Dermis lymphatic vessel endothelial cell (primary cell): ENCODE measurements at places on chromosomes 2 and 18. TPM values are rescaled to one million over a fixed set of nuclear protein-coding genes. Genes with fewer than 3 reads are reported as not detected.

Gene SP140L
- total RNA-seq: 5.5 and 6.0 TPM in 2 replicates

Gene TGFA
- 7.1 and 12.2 TPM in 2 replicates for total RNA-seq

Gene ASXL3
- under 0.01 and 0.17 TPM in 2 replicates for total RNA-seq

Gene RAB31
- total RNA-seq: 76.2 and 154 TPM in 2 replicates

Gene UXS1
- 16.0 and 20.5 TPM in 2 replicates for total RNA-seq

Gene EPHA4
- 0.17 and 0.54 TPM in 2 replicates for total RNA-seq

Gene LRP2
- under 0.01 TPM in 2 replicates for total RNA-seq

Gene MGAT4A
- 3.5 and 6.8 TPM in 2 replicates for total RNA-seq

Gene PAX3
- under 0.01 and 0.33 TPM in 2 replicates for total RNA-seq

Gene CYRIA
- total RNA-seq: 33.6 and 46.8 TPM in 2 replicates

Gene GALNT14
- 0.11 TPM in 1 of 2 replicates, not detected in the other for total RNA-seq

Gene MREG
- total RNA-seq: 1.1 TPM in 2 replicates

Gene PTPRN
- not detected in 2 replicates for total RNA-seq

Gene SNED1
- 17.9 and 27.4 TPM in 2 replicates for total RNA-seq

Gene C1QL2
- total RNA-seq: not detected in 2 replicates

Gene DYNAP
- total RNA-seq: not detected in 2 replicates

Gene FNDC4
- total RNA-seq: 8.3 and 9.5 TPM in 2 replicates

Gene SLC8A1
- 0.69 and 1.5 TPM in 2 replicates for total RNA-seq

Gene AQP12B
- not detected in 2 replicates for total RNA-seq

Gene CAPN14
- total RNA-seq: under 0.01 and 0.09 TPM in 2 replicates

Gene MLPH
- total RNA-seq: 0.52 and 3.3 TPM in 2 replicates

Gene COL4A3
- total RNA-seq: 0.11 TPM in 1 of 2 replicates, not detected in the other

Gene FHOD3
- total RNA-seq: 0.33 TPM in 1 of 2 replicates, not detected in the other

Gene MAPRE3
- total RNA-seq: 1.4 and 1.5 TPM in 2 replicates

Gene CCDC150
- 5.9 and 7.3 TPM in 2 replicates for total RNA-seq

Gene ABCB11
- not detected in 2 replicates for total RNA-seq

Gene KIAA2012
- total RNA-seq: not detected in 2 replicates

Gene ANKRD62
- under 0.01 TPM in 1 of 2 replicates, not detected in the other for total RNA-seq

Gene C2orf74
- total RNA-seq: 11.5 and 12.9 TPM in 2 replicates

Gene CRYGC
- not detected in 2 replicates for total RNA-seq

Gene FABP1
- not detected in 2 replicates for total RNA-seq

Gene DTNA
- total RNA-seq: 0.26 and 0.76 TPM in 2 replicates

Gene ABHD1
- not detected in 2 replicates for total RNA-seq

Gene UCN
- total RNA-seq: 0.22 and 0.34 TPM in 2 replicates

Gene ARHGEF4
- 0.09 and 0.98 TPM in 2 replicates for total RNA-seq

Gene ACVR1C
- 0.09 TPM in 1 of 2 replicates, not detected in the other for total RNA-seq

Gene C1GALT1C1L
- 0.09 TPM in 1 of 2 replicates, not detected in the other for total RNA-seq

Gene LYG2
- not detected in 2 replicates for total RNA-seq

Gene TTN
- total RNA-seq: 2.0 and 3.4 TPM in 2 replicates

Gene ANKRD29
- total RNA-seq: 2.5 and 6.2 TPM in 2 replicates

Gene SFTPB
- total RNA-seq: not detected in 2 replicates

Gene NOL4
- not detected in 2 replicates for total RNA-seq

Gene RAD51AP2
- not detected in 2 replicates for total RNA-seq

Gene ARHGAP28
- 0.87 and 1.1 TPM in 2 replicates for total RNA-seq

Gene ANKRD30BL
- not detected in 2 replicates for total RNA-seq

Gene RNF152
- total RNA-seq: 126 and 189 TPM in 2 replicates

Gene LRATD1
- total RNA-seq: 0.98 and 3.4 TPM in 2 replicates
